ENCODE measurements at places on chromosomes 3 and 15.

- no peak for DNase-seq
Observed at GRCh38 chr3:54131890-54132289, 9.5 kb downstream of the CACNA2D3 start.

DNA sequence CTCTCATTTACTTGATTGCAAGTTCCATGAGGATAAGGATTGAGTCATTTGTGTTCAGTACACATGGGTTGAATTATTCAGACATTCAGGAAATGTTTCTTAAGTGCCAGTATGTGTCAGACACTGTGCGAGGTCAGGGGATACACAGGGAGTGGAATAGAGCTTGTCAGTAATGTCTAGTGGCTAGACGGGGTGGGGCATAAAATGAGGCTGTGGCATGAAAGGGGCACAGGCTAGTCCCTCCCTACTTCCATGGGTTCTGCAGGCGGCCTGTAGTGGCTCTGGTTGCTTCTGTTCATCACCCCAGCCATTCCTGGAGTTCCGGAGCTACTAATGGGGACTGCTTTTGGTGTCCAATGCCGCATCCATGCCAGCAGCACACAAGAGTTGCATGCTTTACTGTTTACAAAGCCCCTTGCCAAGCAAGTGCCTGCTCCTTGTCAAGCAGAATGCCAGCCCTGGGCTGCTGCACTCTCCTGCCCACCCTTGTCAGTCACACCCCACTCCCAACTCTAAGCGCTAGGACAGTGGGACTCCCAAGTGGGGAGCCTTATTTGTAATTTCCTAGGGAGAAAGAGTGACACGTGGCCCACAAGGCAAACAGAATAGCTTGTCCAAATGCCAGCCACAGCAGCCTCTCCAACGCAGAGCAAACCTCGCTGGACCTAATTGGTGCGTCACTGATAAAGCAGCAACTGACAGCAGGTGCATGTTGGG, 70.8 kb downstream of the RAB11A start:
- no peak for DNase-seq

- DNase-seq: no peak
Observed at GRCh38 chr15:95563634-95564033, 766.9 kb upstream of the NR2F2 start.

- no peak for DNase-seq
Observed at GRCh38 chr3:58518291-58518789, 18.6 kb downstream of the ACOX2 start.

DNA sequence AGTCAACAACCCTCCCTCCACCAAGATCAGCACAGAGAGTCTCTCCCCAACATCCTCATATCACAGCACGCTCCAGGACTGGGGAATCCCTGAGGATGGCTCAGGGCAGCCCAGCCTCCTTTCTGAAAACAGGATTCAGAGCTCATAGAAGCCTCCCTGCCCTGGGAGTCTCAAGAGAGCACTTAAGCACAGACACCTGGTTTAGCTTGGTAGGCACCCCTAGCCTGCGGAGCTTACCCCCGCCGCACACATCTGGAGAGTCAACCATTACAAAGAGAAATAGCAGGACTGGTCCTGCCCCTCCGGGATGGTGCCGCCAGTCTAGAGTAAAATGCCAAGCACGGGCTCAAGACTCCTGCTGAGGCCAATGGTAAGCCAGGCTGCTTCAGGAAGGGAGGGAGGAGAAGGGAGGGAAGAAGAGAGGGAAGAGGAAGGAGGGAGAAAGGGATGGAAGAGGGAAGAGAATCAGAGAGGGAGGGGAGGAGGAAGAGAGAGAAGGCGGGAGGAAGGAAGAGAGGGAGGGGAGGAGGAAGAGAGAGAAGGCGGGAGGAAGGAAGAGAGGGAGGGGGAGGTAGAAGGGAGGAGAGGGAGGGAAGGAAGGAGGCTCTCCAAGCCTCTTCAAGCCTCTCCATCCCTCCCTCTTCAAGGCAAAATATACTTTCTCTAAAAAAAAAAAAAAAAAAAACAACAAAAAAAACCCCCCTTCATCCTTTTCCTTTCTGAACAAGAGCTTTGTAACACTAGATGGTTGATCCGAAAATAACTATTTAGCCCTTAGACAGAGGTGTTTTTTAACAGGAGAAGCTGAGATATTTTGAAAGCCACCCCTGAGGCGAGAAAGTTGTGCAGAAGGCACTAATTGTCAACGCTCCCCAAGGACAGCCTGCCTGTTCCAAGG, 278.6 kb upstream of the TLE3 start:
- no peak for DNase-seq

DNA sequence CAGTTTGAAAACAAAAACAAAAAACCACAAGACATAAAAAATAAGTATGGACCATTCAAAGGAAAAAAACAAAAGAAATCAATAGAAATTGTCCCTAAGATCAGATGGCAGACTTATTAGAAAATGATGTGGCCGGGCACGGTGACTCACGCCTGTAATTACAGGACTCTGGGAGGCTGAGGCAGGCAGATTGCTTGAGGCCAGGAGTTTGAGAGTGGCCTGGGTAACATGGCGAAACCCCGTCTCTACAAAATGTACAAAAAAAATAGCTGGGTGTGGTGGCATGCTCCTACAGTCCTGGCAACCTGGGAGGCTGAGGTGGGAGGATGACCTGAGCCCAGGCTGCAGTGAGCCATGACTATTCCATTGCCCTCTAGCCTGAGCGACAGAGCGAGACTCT, 16.6 kb downstream of the SPCS1 start:
- DNase-seq: no peak

Data from NCI-H2081 treated with DMSO at 0.1 percent for 48 hours (cell line).